ENCODE measurements at places on chromosomes 12 and 14. TPM values are rescaled to one million over a fixed set of nuclear protein-coding genes. Genes with fewer than 3 reads are reported as not detected.

Gene PTPN21
- polyA plus RNA-seq, result 16.0 TPM

Gene HSP90B1
- 848 TPM for polyA plus RNA-seq

DNA sequence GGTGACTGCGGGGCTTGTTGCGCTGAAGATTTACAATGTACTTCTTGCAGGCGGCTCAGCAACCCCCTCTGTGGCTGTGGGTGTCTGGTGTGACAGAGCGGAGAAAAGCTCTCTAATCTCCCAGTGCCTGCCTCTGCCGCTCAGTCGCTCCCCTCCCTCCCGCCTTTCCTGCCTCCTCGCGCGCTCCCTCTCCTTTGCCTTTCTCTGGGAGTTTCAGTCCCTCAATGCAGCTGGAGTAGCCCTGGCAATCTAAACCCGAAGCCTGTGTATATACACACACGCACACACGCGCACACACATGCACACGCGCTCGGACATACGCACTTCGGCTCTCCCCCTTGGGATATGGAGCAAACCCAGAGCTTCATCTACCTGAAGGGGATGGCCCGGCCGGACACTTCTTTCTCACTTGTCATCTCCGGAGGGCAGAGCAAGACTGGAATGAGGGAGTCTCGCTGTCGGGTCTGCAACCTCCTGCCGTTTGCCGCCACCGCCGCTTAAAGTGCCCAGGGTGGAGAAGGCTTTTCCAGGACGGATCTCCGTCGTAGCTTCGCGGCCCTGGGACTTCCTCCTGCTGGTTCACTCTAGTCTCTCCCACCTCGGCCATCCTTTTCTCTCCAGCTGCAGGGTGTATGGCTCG is 599 bp upstream of the TRHDE start:
- no peak for DNase-seq

Gene GZMH
- polyA plus RNA-seq, result not detected

Gene ANO2
- not detected for polyA plus RNA-seq

Gene ATL1
- polyA plus RNA-seq, result 8.2 TPM

DNA sequence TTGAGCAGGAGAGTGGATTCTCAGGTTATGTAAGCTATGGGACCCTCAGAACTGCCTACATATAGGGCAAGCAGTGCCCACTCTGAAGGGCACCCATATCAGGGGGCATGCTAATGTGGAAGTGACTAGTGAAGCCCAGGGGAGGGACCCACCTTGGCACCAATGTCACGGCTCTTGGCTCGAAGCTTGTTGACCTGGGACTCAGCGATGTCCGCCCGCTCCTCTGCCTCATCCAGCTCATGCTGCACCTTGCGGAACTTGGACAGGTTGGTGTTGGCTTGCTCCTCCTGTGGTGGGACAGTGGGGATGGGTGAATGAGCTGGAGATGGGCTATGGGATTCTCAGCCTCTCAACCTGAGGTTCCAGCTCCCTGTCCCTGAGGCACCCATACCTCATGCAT is 5.4 kb downstream of the CMTM5 start:
- no peak for DNase-seq

Gene FERMT2
- polyA plus RNA-seq, result 485 TPM

GRCh38 chr14:99187858-99188257 is 84.1 kb downstream of the BCL11B start:
- DNase-seq, result no peak

Gene TAS2R7
- not detected for polyA plus RNA-seq

- DNase-seq, result no peak
These were observed 5.2 kb upstream of the SLC8B1 start for GRCh38 chr12:113340061-113340460.

Gene DBX2
- not detected for polyA plus RNA-seq

DNA sequence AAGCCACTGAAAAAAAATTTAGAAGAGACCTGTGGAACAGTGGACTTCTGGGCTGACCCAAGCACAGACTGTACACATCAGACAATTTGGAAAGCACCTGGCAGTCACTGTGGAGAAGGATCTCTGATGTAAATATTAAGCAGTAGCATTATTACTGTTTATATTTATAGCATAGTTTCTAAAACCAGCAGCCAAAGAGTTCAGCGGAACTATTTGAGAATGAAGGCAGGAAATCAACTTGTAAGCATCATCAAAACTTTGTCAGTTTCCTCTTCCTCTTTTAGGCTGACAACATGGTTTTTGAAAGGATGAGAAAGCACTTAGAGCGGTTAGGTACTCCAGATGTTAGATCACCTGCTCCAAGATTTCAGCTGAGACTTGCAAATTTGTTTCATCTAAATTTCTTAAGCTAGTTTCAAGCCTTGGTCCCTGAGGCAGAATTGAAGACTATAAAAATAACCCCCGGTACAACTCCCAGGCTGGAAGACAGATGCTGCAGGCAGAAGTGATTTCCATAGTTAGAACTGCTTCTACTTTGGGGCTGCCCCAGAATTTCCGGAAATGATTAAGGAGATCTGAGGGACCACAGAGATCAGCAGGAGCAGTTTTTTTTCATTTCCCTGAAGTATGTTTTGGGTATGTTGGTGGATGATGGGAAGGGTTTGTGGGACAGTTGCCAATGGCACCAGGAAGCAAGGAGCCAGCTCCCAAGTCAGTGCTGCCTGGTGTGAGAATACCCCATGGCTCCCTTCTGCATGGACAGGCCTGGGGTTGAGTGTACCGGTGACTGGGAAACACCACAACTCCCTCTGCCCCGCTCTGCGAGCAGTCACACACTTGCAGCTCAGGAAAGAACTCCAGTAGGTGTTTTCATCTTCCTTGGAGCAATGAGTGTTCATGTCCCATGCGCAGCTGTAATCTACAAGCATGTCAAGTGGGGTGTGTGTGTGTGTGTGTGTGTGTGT is 354.5 kb downstream of the NUAK1 start:
- DNase-seq, result no peak

- no peak for DNase-seq
These were observed 858 bp upstream of the KCNA1 start for GRCh38 chr12:4908684-4909409.

Gene TMEM52B
- 8.3 TPM for polyA plus RNA-seq

Gene CCER1
- not detected for polyA plus RNA-seq

- DNase-seq, result no peak
These were observed at the start of gene PTPN21 for GRCh38 chr14:88554457-88555286. TSS of gene PTPN21 (minus strand) at chr14:88555007. CDS start at chr14:88550417, 4,590 bp downstream.

Gene CCDC91
- polyA plus RNA-seq, result 13.6 TPM

GRCh38 chr12:107145397-107145796 is 52.0 kb upstream of the CRY1 start:
- no peak for DNase-seq

DNA sequence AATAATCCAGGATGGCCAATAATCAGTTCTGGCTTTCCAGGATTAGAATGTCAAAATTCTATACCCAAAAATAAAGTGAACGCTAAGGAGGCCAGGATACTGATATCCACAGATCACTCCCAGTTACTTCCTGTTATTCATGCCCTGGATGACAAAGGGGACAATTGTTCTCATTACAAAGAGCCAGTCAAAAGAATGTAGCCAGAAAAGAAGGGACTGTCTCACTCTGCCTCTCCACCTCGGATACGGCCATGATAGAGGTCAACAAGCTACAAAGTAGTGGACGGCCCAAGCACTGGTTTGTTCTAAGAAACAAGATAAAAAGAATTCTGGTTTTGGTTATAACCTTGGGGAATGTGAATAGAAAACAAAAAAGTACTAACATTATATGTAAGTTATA is 116.1 kb upstream of the ATF7IP start:
- DNase-seq, result no peak
